ENCODE measurements at places on chromosomes 4 and X.

GRCh38 chr4:146564492-146564891 is 42.8 kb upstream of the SLC10A7 start:
- DNase-seq = no peak

- no peak for DNase-seq
These were observed 173.8 kb downstream of the CAMK2D start for GRCh38 chr4:113587640-113588275.

GRCh38 chr4:122899682-122900081 is 22.7 kb downstream of the NUDT6 start:
- no peak for DNase-seq

GRCh38 chr4:107843391-107843790 is 18.7 kb downstream of the SGMS2 start:
- no peak for DNase-seq

Data from stimulated activated CD8-positive, alpha-beta memory T cell treated with anti-CD3 and anti-CD28 coated beads, Interleukin-7, amount 100 ng/mL, for 1 hour (primary cell).